ENCODE measurements at places on chromosomes 6 and 20. TPM values are rescaled to one million over a fixed set of nuclear protein-coding genes. Genes with fewer than 3 reads are reported as not detected.

- DNase-seq = no peak
Measured at GRCh38 chr6:134510920-134511319, 193.0 kb upstream of the SGK1 start.

- DNase-seq = no peak
Measured at GRCh38 chr20:21681922-21682318, 23.5 kb upstream of the PAX1 start.

DNA sequence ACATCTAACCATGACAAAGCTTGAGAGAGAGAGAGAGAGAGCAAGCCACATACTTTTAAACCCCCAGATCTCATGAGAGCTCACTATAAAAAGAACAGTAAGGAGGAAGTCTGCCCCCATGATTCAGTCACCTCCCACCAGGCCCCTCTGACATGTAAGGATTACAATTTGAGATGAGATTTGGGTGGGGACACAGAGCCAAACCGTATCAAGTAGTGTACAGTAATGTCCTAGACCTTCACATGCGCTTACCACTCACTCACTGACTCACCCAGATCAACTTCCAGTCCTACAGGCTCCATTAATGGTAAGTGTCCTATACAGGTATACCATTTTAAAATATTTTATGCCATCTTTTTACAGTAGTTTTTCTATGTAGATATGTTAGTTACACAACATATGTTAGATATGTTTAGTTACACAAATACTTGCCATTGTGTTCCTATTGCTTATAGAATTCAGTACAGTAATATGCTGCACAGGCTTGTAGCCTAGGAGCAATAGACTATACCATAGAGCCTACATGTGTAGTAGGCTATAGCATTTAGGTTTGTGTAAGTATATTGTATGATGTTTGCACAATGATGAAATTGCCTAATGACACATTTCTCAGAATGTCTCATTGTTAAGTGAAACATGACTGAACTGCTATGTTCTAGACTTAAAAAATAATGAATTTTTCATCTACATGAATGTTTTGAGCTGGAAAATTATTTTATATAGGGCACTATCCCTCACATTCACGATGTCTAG lies 11.7 kb downstream of the TSPYL1 start:
- no peak for DNase-seq

DNA sequence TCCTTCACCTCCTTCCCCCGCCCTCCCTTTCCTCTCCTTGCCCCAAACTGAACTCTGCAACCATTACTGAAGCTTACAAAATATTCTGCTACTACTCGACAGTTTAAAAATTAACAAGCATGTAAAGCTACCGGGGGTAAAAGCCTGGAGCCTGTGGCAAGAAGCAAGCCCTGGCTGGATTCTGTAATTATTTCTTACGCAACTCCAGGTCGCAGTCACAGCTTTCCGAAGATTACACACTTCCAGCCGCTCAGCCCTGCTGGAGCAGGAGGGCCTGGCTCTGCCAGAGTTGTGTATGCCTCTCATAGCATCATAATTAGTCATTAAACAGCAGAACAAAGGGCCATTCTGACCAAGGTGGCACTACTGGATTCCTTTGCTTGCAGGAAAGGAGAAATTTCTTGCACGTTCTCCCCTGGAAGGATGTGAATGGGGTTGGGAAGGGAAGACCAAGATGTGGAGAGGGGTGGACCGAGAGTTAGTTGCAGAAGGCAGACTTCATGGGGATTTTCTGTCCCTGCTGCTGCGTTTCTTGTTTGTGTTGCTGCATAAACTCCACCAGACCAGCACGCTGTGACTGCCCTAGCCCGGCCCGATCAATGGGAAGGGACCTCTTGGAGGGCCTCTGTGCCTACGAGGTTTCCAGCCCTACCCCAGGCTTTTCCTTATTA lies 23.6 kb downstream of the FOXQ1 start:
- peak; percentile 40 for DNase-seq

DNA sequence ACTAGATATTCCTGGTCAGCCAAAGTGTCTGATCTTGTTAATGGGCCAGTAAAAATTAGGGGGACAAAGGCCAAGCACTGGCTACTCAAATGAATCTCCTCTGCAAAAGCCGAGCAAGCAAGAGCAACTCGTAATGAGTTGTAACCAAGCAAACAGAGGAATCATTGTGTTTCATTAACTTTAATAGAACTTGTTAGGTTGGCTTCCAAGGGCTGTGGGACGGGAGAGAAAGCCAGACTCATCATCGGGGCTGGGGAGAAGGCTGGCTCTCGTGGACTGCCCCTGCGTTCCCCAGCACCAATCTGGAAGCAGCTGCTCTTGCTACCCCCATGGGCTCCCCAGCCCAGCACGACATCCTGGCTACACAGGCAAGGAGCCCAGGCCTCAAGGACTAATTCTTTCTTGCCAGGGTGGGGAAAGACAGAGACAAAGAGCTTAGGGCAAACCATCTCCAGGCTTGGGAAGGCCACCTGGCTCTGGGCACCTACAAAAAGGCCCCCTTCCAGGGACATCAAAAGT lies 10.5 kb upstream of the SCUBE3 start:
- DNase-seq = no peak

GRCh38 chr20:20699144-20699543 lies 13.3 kb downstream of the RALGAPA2 start:
- DNase-seq = no peak

DNA sequence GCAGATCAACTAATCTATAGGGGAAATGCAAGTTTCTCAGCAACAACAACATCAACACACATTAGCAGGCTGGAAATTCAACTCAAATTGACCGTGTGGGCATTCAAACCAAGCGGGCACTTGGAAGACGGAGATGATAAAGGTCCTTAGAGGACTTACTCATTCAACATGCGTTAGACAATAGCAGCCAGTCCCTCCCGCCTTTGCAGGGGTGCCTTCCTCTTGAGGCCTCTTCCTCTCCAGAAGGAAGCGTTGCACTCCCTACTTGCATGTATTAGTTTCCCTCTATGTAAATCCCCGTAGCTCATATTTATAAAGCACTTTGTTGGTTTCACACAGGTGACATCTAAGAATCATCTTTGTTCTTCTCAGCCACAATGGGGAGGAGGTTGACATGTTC lies 300.8 kb upstream of the STXBP5 start:
- no peak for DNase-seq

DNA sequence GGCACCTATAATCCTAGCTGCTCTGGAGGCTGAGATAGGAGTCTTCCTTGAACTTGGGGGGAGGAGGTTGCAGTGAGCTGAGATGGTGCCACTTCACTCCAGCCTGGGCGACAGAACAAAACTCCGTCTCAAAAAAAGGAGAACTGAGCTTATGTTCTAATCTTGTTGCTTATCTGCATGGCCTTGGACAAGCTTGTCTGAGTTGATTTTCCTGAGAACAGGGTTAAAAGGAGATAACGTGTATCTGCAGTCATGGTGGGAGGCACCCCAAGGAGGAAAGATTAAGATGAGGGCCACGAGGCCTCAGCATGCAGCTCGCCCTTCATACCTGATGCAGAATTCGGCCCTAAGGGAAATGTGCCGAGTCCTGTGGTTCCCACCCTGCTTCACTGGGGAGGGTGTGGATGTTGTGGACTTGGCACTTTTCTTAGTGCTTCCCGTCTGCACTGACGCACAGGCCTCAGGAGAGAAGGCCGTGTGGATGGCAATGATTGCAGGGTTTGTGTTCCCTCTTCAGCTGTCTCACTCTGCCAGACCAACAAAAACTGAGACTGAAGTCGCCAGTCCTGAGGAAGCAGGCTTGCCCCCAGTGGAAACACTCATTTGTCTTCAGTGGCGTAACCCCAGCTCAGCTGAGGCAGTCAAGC lies 56.3 kb downstream of the EZR start:
- no peak for DNase-seq

GRCh38 chr20:33808388-33808787 lies 2.8 kb upstream of the CHMP4B start:
- no peak for DNase-seq

- DNase-seq = peak; percentile 49
Measured at GRCh38 chr6:99821164-99821563, 172.9 kb downstream of the MCHR2 start.

DNA sequence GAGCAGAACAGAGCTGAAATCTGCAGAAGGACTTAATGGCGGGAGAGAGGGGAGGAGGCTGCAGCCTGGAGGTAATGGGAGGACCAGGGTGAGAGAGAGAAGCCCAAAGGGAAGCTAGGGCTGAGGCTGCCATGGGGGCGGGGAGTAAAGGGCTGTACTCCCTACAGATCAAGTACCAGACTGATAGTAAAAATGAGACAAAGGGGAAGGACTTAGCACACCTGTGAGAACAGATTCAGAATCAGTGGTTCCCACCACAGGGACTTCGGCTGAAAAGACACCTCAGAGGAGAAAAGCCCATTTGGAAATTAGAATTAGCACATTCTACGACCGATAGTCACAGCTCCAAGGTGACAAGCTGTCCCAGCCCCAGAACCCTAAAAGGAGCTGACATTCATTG lies 6.4 kb upstream of the TBXT start:
- no peak for DNase-seq

DNA sequence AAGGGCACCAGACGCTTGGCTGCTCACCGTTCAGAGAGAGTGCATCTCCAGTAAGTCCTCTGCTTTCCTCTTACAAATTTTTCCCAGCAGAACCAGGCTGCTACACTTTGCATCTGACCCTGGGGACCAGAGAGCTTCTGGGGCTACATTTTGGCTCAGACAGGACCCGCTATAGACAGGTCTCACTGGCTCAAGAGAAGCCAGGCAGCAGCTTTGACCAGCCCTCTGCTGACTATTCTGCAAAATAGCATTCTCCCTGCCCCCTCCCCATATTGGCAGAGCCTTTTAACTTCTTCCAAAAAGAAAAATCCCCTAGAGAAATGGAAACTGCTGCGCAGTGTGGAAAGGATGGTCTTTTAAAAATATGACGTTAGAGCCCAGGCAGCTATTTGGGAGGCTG lies 37.2 kb downstream of the CPXM1 start:
- no peak for DNase-seq

- no peak for DNase-seq
Measured at GRCh38 chr20:8433291-8433690, 301.2 kb downstream of the PLCB1 start.

DNA sequence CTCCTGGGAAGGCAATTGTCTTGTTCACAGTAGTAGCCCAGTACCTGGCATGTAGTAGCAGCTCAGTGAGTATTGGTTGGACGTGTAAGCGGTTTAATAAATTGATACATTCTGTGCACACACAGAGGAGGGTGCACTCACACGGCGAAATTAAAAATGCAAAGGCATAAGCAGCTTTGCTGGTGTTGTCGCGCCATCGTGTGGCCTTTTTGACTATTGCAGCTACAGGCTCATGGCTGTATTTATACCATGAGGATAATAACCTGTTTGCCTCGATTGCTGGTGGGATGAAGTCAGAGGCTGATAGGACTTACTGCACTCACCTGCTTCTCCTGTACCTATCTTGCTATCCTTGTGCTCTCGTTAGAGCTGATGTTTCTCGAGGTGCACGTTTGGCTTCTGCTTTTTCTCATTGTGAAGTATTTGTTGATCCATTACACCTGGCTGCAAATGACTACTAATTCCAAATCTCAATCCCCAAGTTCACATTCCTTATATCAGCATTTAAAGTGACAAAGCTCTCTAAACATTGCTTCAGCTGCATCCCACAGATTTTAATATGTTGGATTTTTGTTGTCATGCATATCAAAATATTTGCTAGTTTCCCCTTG lies 61.5 kb downstream of the TBXT start:
- DNase-seq = peak; percentile 81

DNA sequence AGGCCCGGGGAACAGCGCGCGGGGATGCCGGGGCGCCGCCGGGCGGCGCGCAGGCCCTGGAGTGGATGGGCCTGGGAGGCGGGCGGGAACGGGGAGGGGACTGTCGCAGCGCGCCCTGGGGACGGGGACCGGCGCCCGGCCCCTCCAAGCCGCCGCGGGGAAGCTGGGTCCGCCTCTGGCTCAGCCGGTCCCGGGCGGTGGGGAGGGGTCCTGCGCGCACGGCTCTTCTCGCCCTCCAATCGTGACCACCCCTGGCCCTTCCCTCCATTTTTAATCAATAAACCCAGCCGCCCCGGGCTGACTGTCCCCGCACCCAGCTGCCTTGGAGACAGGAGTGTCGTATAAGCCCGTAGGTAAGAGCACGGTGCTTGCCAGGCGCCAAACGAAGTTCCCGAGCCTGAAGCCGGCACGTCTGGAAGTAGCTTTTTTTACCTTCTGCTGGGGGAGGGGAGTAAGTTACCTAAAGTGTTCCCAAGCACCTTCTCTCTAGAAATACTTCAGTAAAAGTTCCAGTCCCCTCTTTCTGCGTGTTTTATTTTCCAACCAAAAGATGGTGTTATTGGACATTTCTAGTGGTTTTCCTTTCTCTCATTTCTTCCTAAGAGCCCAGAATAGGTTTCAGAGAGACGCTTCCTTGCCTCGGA lies 780 bp upstream of the TAF4 start:
- DNase-seq = peak; percentile 71

DNA sequence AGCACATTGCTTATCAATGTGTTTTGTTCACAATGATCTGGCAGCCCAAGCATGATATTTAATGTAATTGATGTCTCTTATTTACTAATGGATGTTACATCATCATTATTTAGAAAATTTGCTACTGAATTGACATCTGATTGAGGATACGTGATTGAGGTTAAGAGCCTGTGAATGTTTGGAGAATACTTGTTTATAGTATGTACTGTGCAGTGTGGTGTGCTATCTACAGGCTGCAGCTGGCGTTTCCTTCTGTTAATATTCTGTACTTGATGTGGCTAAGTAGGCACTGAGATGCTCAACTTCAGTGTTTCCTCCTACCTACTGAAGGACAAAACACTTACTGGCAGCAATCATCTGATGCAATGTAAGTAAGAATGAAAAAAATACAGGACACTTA lies 709.6 kb upstream of the FLRT3 start:
- no peak for DNase-seq

DNA sequence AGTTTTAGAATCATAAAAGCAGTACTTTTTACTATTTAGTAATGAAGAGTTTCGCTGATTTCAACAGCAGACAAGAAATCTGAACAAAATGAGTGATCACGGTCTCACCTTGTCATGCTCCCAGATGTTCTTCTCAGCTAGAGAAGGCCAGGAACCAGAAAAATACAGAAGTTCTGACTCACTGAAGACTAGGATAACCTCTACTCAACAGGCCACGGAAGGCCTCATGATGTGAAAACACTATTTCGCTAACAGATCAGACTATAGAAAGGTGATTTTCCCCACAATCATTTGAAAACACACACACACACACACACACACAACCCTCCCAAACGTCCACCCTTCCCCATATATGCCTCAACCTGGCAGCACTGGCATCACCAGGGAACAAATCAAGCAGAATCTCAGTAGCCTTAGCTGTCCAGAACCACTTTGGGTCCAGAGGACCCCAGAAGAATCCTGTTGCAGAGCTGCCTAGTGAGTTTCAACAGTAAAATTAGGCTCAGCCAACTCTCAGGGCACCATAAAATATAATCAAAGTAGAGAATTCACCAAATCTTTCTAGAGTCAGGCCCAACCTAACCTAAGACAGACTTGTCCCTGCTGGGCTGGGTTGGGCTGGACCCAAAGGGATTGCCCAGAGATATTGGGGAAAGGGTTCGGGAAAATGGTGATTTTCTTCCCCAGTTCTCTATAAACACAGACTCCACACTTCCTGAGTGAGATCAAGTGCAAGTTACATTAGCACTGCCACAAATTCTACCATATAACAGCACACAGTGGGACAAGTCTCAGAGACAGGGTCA lies 7.9 kb downstream of the EXOC2 start:
- DNase-seq = no peak

GRCh38 chr6:45625191-45625664 lies 247.5 kb upstream of the SUPT3H start:
- no peak for DNase-seq

GRCh38 chr6:166005944-166006899 lies 161.4 kb downstream of the TBXT start:
- peak; percentile 26 for DNase-seq

GRCh38 chr6:159915397-159915796 lies 24.6 kb downstream of the MAS1 start:
- no peak for DNase-seq

UBE2J1 gene
- total RNA-seq = 49.4 TPM

ZNF217 gene
- 58.2 TPM for total RNA-seq
